Activated CD4-positive, alpha-beta T cell treated with anti-CD3 and anti-CD28 coated beads, Interleukin-2, amount 50 U/mL, for 1 hour (primary cell): ENCODE measurements at places on chromosomes 3 and 15.

DNA sequence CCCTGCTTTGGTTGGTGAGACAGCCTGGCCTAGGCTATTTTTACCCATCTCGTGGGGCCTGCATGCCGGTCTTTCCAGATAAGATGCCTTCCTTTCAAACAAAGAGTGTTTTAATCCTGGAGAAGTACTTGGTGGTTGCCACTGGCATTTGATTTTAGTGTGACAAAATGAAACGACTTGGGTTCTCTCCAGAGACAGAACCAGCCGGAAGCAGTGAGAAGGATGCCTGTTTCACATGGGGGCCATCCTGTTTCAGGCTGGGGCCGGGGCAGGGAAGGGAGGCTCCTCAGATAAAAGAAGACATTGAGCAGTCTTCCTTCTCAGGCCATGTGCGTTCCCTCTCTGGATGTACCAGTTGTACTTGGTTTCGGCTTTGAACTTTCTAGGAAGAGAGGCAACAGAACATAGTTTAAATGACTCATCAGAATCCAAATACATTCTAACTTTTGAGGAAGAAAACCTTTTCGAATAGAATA lies 74.9 kb downstream of the TOP2B start:
- DNase-seq = no peak

- DNase-seq = no peak
Measured at GRCh38 chr15:80461356-80462095, 57.3 kb downstream of the ARNT2 start.

- no peak for DNase-seq
Measured at GRCh38 chr3:71214797-71215196, 368.7 kb downstream of the FOXP1 start.

- DNase-seq = no peak
Measured at GRCh38 chr3:152196782-152197181, 71.9 kb upstream of the MBNL1 start.

DNA sequence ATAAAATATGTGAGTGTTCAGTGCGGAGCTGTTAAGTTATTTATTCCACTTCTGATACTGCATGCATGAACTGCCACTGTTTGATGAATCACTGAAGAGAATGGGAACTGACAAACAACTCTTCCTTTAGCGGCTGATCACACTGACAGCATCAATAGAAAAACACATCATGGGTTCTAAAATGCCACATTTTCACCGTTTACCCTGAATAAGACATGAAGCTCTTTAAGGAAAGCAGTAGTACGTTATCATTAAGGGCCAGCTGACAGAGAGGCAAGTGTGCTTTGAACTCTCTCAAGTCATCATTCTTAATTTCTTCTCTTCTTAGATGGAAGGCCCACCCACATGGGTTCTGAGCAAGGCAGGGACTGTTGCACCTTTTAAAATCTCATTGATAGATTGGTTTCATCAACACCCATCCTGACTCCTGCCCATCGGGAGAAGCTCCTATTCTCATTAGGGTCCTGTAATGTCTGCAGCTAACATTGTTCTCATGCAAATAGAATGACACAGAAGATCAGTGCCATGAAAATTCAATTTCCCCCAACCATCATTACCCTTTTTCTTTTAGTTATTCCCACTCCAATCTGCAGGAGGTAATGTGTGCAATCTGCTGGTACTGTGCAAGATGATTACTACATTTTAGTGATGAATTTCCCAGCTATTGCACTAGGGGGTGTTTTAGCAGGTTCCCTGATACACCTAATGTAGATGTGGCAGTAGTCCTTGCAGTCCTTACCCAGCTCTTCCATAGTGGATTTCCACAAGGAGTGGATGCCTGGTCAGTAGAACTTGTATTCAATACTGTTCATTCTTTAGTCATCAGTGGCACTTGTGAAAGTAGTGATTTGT lies 119.1 kb downstream of the ROBO2 start:
- DNase-seq = no peak

DNA sequence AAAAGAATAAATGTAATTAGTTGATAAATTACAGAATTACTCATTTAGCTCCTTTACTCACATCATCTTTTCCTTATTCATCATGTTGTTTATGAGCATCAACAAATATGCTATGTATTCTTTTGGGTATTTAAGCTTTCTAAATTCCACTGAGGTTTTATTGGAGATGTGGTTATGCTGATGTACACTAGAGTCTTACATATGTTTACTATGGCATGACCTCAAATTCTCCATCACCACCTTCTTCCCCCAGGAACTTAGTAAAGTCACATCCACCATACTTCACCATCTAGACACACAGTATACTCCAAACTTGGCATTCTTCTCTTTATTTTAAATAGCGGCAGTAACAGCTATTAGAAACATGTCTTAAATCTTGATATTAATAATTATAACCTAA lies 74.1 kb upstream of the MELTF start:
- DNase-seq = no peak

GRCh38 chr3:98540346-98540745 lies 8.6 kb downstream of the GPR15 start:
- DNase-seq = no peak

- no peak for DNase-seq
Measured at GRCh38 chr3:40432793-40433192, 24.3 kb upstream of the RPL14 start.

- no peak for DNase-seq
Measured at GRCh38 chr15:26970712-26971210, at the start of gene GABRG3. TSS of gene GABRG3 (plus strand) at chr15:26971181.
